Esophagus muscularis mucosa (tissue), 4 donors: ENCODE measurements at places on chromosomes 4 and X. TPM values are rescaled to one million over a fixed set of nuclear protein-coding genes. Genes with fewer than 3 reads are reported as not detected.

ADH1A gene
- 0.58 TPM for total RNA-seq

EDA gene
- 7.3 TPM for total RNA-seq

NKX6-1 gene
- total RNA-seq: 74.7 TPM

DUSP9 gene
- not detected for total RNA-seq
